ENCODE measurements at places on chromosomes 11 and 22.

GRCh38 chr11:128458321-128458720, 129.0 kb downstream of the ETS1 start:
- DNase-seq: no peak

DNA sequence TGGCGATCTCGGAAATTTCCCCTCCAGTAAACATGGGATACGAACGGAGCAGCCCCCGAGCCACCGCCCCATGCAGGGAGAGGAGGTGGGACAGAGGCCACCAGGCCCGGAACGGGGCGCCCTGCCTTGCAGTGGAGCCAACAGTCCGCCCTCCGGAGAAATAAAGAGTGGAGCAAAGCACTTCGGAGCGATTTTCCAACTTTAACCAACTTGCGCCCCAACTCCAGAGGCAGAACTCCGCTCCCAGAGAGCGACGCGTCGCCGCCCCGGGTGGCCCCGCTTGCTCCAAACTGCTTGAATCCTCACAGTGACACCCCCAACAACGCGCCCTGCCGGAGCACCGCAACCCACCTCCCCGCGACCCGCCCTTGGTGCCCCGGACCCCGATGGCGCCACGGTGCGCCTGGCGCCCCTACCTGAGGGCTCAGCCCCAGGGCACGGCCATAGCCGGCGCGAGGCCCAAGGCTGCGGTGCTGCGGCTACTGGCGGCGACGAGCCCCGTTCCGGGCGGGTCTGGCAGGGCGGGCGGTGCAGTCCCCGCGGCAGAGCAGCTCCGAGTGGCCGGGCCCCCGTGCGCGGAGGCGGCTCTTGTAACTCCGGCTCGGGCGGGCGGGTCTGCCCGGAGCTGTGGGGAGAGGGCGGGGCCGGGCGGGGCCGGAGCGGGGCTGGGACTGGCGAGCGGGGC, at the start of gene AHNAK:
Gene AHNAK (minus strand): TSS at position 563 of the 685 bp plus-strand sequence. CDS start 10,708 bp downstream, outside the sequence.
- peak; percentile 24 for DNase-seq

GRCh38 chr11:85930879-85931366, 75.7 kb downstream of the CCDC83 start:
- DNase-seq: peak; percentile 72

DNA sequence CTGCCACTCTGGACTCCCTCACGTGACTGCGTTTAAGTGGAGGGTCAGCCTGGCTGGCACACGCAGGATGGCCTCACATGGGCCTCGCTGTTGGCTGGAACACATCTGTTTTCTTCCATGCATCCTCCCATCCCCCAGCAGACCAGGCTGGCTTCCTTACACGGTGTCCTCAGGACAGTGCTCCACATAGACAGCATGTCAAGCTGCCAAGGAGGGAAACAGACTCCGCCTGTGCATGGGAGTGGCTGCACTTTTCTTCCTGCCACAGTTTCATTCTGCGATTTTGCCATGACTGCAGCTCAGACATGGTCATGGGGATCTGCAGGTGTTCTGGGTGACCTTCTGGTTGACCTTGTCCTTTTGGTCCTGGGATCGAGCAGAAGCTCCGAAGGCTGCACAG, 344.2 kb downstream of the SHANK2 start:
- no peak for DNase-seq

DNA sequence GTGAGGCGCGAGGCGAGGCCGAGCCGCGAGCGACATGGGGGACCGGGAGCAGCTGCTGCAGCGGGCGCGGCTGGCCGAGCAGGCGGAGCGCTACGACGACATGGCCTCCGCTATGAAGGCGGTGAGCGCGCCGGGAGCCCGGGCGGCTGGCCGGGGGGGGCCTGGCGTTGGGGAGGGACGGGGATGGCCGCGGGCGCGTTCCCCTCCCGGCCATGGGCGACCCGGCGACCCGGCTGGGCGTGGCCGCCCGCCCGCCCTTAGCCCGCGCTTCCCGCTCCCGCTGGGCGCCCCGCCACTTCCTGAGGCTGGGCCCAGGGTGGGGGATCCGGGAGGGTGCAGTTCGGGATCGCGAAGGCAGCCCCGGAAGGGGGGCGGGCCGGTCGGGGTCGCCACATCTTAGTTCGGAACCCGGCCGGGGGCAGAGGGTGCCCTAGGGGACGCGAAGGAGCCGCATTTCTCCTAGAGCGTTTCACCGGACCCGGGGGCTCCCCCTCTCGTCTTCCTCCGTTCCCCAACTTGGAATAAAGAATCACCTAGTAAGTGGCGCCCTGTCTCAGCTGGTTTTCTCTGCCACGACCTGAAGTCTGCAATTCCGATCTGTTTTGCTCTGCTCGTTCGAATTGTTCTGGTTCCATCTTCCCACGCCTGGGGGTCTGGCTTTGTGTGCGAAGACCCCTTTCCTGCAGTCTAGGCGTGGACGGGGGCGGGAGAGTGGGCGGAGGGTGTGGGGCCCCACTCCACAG, 536 bp downstream of the YWHAH start:
- no peak for DNase-seq

- no peak for DNase-seq
These were observed 236.9 kb downstream of the CADM1 start for GRCh38 chr11:115267238-115267781.

GRCh38 chr11:85407648-85408047, 219.5 kb downstream of the DLG2 start:
- no peak for DNase-seq

DNA sequence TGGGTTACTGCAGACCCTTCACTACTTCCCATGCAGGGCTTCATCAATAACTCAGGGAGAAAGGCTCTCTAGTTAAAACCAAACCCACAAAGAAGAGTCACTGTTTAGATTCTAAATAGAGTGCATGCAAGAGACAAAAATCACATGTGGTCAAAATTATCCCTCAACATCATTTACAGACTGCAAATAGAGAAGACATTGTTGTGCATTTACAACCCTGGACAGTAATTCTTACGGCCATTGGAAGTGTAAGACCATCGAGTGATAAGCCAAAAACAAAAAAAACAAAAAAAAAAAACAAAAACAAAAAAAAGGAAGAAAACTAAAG, 93.4 kb downstream of the RASSF10 start:
- DNase-seq: no peak

GRCh38 chr11:130109386-130109785, 39.7 kb downstream of the APLP2 start:
- no peak for DNase-seq

GRCh38 chr11:69241075-69241740, 52.7 kb upstream of the MYEOV start:
- DNase-seq: no peak

GRCh38 chr22:46436595-46437175, 100.7 kb downstream of the CELSR1 start:
- no peak for DNase-seq

DNA sequence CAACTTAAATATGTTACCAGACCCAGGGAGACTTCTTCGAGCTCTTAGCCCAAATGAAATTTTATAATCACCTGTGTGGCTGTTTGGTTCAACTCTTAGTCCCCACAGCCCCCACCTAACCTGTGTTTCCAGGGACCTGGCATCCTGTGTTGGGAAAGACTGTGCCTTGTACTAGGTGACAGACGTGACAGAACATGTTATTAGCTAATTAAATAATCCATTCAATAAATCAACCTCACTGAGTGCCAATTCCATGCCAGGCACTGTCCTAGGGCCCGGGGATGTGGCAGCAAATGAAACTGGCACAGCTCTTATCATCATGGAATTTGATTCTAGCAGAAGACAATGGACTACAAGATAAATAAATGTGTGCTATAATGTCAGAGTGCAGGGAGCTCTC, 431.9 kb downstream of the MIAT start:
- no peak for DNase-seq

- DNase-seq: no peak
These were observed 22.5 kb upstream of the TCF20 start for GRCh38 chr22:42292732-42293520.

- DNase-seq: no peak
These were observed 6.3 kb upstream of the SMIM35 start for GRCh38 chr11:118092907-118093571.

- DNase-seq: no peak
These were observed 5.4 kb upstream of the TMPRSS4 start for GRCh38 chr11:118071416-118072030.

DNA sequence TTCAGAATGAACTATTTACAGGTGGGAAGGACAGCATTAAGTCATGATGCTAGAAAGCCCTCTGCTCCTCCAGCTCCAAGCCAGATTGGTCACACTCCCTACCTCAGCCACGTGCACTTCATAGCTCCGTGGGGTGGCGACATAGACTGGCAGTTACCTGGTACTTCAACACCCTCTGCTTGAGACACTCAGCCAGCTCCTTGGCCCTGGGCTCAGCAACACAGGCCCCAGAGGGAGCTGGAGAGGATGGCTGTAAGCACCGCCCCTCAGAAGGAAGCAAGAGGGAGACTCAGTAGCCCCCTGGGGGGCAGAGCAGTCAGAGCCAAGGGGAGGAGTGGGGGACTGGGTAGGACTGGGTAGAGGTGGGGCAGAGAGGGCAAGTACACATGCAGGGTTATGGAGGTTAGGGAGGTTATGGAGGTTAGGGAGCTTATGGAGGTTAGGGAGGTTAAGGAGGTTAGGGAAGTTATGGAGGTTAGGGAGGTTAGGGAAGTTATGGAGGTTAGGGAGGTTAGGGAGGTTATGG, 102.1 kb upstream of the BID start:
- no peak for DNase-seq

GRCh38 chr11:61791737-61792309, 576 bp downstream of the TMEM258 start:
- DNase-seq: peak; percentile 77

GRCh38 chr22:20764471-20764720, 9.5 kb upstream of the SERPIND1 start:
- DNase-seq: no peak

GRCh38 chr11:65446446-65447277, 24.1 kb downstream of the NEAT1 start:
- DNase-seq: no peak

Measured in NCI-H748 treated with DMSO at 0.1 percent for 48 hours (cell line).